Omental fat pad (tissue), 4 donors: ENCODE measurements at places on chromosomes 2 and 18.

DNA sequence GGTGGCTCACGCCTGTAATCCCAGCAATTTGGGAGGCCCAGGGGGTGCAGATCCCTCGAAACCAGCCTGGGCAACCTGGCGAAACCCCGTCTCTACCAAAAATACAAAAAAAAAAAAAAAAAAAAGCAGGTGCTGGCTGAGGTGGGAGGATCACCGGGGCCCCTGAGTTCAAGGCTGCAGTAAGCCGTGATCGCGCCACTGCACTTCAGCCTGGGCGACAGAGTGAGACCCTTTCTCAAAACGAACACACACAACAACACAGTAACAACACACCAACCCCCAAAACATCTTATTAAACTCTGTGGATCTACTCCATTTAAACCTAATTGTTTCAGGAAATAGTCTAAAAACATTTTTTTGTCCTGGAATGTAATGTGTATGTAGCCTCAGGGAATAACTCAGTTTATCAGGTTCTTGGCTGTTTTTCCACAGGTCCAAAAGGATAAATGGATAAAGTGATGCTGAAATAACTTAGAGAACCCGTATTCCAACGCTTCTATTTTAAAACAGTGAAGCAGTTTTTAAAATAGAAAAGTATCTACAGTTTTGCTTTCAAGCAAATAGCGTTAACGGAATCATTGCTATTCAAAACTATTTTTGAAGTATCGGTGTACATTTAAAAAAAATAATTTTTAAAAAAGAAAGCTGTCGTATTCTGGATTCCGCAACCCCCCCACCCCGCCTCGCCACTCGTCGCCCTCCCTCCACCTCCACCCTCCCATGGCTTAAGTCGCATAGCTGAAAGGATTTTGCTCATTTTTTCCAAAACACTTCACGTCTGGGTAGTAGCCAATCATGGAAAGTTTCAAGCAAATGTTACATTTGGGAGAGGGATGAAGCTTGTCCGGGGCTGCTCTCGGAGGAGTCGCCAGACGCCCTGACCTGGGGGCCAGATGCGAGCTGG is 895 bp upstream of the GLS start:
- no peak for DNase-seq

DNA sequence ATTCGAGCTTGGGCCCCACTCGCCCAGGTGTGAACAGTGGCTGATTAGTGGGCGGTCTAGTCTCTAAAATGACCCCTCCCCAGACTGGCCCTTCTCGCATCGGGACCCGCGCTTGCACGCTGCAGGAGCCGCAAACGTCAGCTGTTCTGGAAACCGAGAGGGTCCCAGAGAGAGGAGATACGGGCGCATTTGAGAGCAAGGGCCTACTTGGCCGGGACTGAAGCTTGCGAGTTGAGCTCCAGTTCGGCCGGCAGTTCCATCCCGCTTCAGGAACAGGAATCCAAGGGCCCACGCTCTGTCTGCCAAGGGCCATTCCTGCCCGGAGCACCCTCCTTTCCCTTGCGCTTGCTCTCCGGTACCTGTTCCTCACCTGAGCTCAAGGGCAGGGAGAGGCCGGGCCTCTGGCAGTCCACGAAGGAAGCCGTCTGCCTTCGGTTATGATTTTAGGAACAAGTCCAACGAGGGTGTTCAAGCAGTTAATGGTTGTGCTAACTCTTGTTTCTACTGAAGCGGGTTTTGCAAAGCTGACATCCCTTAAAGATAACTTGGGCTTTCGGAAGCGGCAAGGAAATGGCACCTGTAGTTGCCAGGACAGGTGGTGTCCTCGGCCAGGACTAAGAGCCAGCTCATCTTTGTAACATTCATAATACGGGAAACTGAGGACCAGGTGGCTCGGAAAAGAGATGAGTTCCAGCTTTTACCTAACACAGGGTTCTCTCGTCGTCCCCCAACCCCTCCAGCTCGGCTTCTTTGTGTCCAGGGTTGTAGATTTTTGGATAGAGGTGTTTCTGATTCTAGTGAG is 3.9 kb upstream of the DLX1 start:
- DNase-seq, result no peak

DNA sequence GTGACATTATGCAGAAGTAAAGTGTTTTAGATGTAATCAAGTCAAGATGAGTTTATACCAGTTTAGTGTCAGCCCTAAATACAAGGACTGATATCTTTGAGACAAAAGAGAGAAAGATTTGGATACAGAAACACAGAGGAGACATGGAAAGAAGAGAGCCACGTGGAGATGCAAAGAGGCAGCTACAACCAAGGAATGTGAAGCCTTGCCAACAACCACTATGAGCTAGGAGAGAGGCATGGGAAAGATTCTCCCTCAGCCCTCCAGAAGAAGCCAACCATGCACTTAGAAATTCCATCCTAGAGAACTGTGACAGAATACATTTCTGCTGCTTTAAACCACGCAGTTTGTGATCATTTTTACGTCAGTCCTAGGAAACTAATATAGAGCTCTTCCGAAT is 217.2 kb downstream of the DOK6 start:
- no peak for DNase-seq

DNA sequence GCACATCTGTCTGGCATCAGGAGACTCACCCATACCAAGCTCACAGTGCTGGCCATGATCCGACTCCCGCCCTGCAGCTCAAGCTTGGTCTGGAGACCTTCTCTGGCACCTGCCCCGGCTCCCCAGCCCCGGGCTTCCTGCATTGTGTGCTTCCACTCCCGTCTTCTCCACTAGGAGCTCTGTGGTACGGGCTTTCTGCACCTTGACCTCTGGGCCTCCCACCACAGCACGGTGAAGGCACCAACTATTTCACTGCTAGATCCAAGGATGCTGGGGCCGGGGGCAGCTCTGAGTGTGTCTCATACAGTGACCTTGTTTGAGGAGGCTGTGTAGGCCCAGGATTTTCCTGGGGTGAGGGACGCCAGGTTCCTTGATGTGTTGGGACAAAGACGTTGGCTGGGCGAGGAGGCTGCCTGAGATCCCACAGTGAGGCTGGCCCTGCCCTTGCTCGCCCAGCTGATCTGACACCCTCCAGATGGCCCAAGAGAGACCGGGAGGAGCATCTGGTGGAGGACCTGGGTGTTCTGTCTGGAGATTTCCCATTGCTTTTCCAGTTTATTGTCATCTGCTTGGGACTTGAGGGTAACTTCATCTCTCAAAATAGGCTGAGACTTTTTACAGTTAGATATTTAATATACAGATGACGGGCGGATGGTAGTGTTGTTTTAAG is 64.0 kb downstream of the HPCAL1 start:
- DNase-seq, result no peak

DNA sequence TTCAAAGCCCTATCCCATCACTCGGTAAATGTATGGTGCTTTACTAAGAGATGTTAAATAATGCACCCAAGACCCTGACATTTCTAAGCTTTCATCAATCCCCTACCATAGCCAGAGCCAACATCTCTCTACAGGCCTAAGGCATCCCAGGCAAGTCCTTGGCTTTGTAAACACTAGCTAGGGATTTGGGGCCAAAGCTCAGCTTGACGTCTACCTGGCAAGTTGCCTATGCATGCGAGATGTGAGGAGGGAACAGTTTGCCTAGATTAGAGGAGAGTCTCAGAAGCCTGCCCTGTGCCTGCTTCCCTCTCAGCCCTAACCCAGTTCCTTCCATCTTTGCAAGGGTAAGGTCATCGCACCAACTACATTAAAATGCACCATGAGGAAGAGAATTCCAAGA is 221.5 kb upstream of the NCKAP5 start:
- DNase-seq, result no peak

DNA sequence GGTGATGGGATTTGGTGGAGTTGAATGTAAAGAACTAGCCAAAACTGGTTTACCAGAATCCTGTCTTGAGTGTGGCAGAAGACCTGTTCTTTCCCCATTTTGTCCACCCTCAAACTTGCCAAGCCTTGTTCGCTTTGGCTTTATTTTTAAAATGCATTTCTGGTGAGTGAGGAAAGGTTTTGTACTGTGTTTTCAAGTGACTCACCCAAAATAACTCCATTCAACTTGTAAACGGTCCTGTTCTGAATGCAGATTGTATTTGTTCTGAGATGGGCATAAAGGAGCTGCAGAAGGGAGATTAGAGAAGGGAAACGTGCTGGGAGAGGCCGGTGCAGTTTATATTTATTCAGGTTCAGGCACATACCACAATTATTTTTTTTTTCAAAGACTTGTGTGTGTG is 5.3 kb upstream of the ITPRID2 start:
- DNase-seq, result no peak

- peak; percentile 46 for DNase-seq
Measured at GRCh38 chr2:26769089-26769761, 5.1 kb downstream of the SLC35F6 start.

GRCh38 chr2:111015283-111015995 is 105.3 kb upstream of the BCL2L11 start:
- no peak for DNase-seq

GRCh38 chr2:46082531-46083485 is 214.4 kb upstream of the EPAS1 start:
- DNase-seq, result no peak

- DNase-seq, result no peak
Measured at GRCh38 chr2:103664690-103665089, 902.9 kb downstream of the TMEM182 start.

GRCh38 chr18:63817441-63818051 is 42.3 kb downstream of the SERPINB7 start:
- no peak for DNase-seq

- DNase-seq, result no peak
Measured at GRCh38 chr2:60313470-60314172, 239.8 kb downstream of the BCL11A start.

GRCh38 chr2:33607251-33607721 is 8.2 kb upstream of the FAM98A start:
- DNase-seq, result no peak

DNA sequence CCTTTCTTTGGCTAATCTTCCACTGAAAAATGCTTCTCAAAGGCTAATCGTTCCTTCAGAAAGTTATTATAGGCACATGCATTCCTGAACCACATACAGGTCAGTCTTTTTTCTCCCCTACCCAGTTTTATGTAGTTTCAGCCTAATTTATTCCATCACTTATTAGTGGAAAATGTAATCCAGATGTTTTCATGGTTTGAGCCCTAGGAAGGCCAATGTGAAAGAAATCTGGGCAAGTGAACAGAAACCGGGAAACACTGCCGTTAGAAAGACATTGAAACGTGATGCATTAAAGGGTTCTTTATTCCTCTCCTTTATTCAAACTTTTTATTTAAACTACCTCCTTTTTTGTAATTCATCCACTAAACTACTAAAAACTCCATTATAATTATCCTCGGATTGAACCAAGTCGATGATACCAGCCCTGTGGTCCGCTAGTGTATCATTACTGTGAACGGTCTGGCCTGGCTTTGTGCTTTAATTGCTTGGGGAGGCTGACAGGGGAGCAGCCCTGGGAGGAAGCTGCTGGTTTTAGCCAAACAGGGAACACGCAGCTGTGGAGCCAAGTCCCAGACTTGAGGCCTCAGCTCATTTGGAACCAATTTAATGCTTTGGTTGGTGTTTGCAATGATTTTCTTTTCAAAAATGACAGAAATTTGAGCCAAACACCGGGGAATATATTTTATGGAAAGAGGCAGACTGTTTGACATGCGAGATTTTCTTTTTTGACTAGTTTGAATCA is 149.2 kb downstream of the ARHGAP28 start:
- DNase-seq, result no peak

GRCh38 chr2:144152817-144153271 is 367.1 kb downstream of the ZEB2 start:
- DNase-seq, result no peak

DNA sequence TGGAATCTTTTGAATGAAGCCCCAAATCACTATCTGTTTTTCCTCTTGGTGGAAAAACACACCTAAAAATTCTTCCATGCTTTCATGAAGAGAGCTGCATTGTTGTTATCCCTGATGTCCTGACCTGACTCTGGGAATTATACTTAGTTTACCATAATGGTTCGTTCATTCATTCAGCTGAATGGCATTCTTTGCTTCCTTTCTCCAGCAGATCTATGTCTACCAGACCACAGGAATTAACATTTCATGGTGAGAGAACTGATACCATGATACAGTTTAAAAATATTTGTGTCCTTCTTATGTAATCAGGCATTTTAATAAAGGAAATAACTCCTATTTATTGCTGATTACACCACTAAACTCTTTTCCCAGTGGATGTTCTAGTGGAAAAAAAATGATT is 11.1 kb upstream of the SLC4A10 start:
- no peak for DNase-seq

DNA sequence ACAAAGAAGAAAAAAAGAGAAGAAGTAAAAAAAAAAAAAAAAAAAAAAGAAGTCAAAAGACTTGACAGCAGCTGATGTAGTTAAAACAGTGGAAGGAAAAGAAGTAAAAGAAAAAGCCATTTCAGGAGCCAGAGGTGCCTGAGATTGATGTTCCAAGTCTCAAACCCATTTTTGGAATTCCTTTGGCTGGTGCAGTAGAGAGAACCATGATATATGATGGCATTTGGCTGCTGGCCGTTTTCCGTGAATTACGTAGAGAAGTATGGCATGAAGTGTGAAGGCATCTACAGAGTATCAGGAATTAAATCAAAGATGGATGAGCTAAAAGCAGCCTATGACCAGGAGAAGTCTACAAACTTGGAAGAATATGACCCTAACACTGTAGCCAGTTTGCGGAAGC is 7.6 kb upstream of the CHST10 start:
- DNase-seq, result no peak
